ENCODE measurements at places on chromosomes 16 and 17.

- DNase-seq: no peak
Observed at GRCh38 chr17:42754782-42755181, 6.2 kb upstream of the RAMP2 start.

GRCh38 chr17:66673668-66674276, 161.1 kb upstream of the CACNG5 start:
- DNase-seq: no peak

GRCh38 chr17:65588181-65588808, 26.8 kb upstream of the AXIN2 start:
- DNase-seq: no peak

DNA sequence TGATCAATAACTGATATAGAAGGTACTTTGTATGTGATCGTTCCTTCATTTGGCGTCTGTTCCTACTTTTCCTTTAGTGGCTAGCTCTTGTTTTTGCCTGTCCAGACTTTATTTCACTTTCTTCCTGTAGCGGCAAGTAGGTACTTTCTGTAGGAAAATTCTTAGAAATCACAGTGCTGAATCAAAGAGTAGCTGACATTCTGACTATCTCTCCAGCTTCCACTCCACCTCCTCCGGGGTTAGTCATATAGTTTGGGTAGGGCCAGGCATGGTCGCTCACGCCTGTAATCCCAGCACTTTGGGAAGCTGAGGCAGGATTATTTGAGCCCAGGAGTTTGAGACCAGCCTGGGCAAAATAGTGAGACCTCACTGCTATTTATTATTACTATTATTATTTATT, 29.9 kb upstream of the PAFAH1B1 start:
- DNase-seq: no peak

- DNase-seq: no peak
Observed at GRCh38 chr17:41004397-41004796, 4.5 kb downstream of the KRTAP3-1 start.

DNA sequence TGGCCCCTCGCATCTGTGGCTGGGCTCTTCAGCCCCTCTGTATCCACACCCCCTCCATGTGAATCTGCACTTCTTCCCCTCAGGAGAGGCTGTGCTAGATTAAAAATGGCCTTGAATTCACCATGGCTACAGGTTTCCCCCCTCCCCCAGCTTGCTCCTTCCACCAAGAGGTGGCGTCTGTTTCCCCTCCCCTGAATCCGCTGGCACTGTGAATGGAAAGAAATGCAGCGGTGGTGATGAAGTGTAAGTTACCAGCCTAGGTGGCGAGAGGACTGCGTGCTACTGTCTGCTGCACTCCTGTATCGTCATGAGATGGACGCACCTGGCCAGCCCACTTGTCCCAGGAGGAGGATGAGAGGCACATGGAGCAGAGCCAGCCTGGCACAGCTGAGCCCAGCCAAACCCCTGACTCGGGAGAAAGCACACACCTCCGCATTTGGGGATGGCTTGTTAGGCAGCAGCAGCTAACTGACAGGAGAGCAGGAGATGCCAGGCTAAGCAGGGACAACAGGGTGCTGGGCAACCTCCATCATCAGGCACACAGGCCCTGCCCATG, 26.2 kb downstream of the TNFRSF13B start:
- no peak for DNase-seq
